ENCODE measurements at places on chromosomes 5 and 9. TPM values are rescaled to one million over a fixed set of nuclear protein-coding genes. Genes with fewer than 3 reads are reported as not detected.

Gene GPR150
- 0.22 TPM for polyA plus RNA-seq

Gene NUP188
- 36.4 TPM for polyA plus RNA-seq

Gene DRD1
- not detected for polyA plus RNA-seq

Gene INSYN2B
- 0.19 TPM for polyA plus RNA-seq

Gene SPRY4
- 47.3 TPM for polyA plus RNA-seq

Gene SLC34A3
- polyA plus RNA-seq, result 1.8 TPM

Gene LCN15
- polyA plus RNA-seq, result 0.62 TPM

Gene EMB
- 2.7 TPM for polyA plus RNA-seq

Gene RMRP
- not detected for polyA plus RNA-seq

Gene PPP3R2
- polyA plus RNA-seq, result not detected

Gene PCDHA11
- polyA plus RNA-seq, result 0.30 TPM

Gene FIBCD1
- not detected for polyA plus RNA-seq

Gene CNTLN
- 7.4 TPM for polyA plus RNA-seq

Gene SH3GL2
- polyA plus RNA-seq, result 0.08 TPM

Gene IL11RA
- 96.1 TPM for polyA plus RNA-seq

Gene NRG2
- 1.7 TPM for polyA plus RNA-seq

Gene IL31RA
- 0.54 TPM for polyA plus RNA-seq

Gene WWC1
- polyA plus RNA-seq, result 1.0 TPM

Gene SPINK4
- polyA plus RNA-seq, result 0.52 TPM

Gene CCNO
- polyA plus RNA-seq, result 0.39 TPM
